ENCODE measurements at places on chromosomes 1 and 21. TPM values are rescaled to one million over a fixed set of nuclear protein-coding genes. Genes with fewer than 3 reads are reported as not detected.

DNA sequence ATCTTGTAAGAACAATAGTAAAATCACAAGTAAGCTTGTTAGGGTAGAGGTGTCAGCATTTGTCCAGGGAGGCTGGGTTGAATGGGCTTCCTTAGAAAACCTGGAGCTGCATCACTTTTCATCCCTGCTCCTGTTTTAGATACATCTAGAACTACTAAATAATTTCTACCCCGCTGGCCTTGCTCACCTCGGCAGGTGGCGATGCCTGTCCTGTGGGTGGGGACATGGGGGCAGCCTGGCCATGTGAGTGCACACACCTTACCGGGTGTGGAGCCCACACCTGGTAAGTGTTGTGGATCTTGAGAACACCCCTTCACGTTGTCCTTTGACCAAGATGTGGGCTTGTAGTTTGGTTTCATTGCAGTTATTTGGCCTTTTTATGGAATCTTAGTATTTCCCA, 29.7 kb downstream of the URB2 start:
- no peak for DNase-seq

DNA sequence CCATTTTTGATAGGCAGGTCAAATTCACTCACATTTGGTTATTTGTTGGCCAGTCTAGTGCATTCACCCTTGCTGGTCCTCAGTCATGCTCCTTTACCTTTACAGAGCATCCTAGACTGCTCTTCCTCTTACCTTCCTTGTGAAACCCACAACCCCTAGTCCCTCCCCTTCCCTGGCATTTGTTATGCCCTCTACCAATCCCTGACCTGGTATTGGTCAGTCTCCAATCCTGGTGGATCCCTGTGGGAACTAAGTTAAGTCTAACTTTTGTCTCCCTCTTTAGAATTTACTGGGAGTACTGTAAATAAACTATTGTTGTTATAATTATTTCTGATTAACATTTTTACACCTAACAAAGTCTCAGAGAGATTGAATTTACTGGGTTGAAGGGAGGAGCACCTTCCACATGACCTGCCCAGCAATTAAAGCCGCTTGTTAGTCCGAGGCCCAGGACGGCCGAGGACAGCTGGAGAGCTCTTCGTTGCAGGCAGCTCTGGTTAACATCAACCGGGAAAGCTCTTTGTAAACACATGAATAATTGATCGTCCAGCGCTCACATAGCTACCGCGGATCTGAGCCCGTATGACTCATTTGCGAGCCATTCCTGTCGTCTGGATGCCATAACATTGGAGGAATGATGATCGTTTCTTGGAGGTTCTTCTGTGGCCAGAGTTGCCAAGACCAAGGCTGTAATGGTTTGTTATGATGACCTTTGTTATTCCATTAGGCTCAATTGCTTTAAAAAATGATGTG, 31.9 kb downstream of the MTARC1 start:
- no peak for DNase-seq

- peak; percentile 77 for DNase-seq
Observed at GRCh38 chr1:67831850-67832513, 1.3 kb downstream of the GNG12 start.

DNA sequence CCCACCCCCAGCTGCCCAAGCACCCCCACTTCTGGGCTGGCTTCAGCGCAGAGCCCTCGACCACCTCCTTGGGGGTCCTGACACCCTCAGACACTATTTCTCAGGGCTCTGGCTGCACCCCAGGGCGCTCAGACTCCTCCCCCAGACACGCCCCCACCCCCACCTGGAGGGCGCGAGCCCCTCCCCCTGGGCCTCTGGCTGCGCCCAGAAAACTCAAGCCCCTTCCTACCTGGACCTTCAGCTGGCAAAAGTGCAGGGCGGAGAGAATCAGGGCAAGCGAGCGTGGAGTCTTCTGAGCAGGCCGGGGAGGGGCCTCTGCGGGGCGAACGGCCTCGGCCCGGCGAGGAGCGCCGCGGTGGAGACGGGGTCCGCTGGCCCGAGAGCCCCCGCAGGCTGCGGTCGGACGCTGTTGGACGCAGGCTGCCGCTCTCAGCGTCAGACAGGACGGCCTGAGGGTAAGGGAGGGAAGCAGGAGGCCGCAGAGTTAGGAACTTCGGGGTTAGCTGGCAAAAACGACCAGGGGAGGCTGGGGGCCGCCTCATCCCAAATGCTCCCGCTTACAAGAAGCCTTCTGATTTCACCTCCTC, 17.4 kb upstream of the NBPF1 start:
- DNase-seq: no peak

GRCh38 chr1:39585933-39586332, 9.3 kb upstream of the PABPC4 start:
- no peak for DNase-seq

- no peak for DNase-seq
Observed at GRCh38 chr1:1782399-1783221, 4.3 kb upstream of the NADK start.

DNA sequence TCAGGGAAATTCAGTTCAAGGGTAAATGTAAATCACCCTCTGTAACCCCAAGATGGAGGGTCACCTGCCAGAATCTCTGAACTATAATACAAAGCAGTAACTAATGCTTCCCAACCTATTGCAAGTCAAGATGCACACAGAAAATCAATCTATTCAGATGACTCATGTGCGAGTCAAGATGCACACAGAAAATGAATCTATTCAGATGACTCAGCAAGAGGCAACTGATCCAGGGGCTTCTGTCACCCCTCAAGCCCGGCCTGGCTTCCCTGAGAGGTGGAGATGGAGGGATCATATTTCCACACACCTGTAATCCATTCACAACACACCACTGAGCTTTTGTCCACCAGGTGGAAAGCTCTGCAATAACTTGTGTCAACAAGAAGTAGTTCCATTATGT, 17.4 kb upstream of the HIVEP3 start:
- no peak for DNase-seq

DNA sequence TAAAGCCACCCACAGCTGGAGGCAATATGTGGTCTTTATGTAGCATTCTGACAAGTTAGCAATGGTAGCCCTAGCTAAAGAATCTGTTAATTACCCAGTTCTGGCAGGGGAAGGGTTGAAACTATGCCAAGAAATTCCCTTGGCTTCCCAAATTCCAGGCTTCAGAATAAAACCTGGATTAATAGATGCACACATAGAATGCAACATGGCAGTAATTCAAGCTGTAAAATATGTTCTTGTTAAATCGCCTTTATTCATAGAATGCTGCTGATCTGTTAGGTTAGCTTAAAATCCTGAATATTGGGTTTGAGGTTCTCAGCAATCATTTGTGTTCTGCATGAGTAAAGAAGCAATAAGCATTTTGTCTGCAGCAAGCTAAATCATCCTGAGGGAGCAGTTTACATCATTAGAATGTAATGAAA, 80.1 kb downstream of the ZNF326 start:
- peak; percentile 72 for DNase-seq

DNA sequence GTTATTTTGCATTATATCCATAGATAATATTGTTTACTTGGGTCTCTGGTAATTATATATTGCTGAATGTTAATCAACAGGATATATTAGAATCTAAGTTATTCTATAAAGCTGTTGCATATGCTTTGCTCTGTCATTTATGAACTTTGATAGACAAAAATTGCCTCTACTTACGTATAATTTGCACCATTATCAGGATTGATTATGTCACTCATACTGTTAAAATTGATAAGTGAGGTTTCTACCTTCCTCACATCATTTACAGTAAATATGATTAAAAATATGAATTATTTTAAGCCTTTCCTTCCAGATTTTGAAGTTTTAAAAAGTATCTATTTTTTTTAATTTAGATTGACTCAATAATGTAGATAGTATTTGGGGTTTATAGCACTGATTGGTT, 1540.4 kb upstream of the PRMT6 start:
- no peak for DNase-seq

ADORA3 gene
- 4.2 TPM for polyA plus RNA-seq

CHODL gene
- 0.64 TPM for polyA plus RNA-seq

ANGPTL3 gene
- not detected for polyA plus RNA-seq

DMRTB1 gene
- polyA plus RNA-seq: not detected

ACOT11 gene
- 3.2 TPM for polyA plus RNA-seq

SIM2 gene
- 0.34 TPM for polyA plus RNA-seq

SLC30A10 gene
- 0.97 TPM for polyA plus RNA-seq

CFAP107 gene
- not detected for polyA plus RNA-seq

THEM5 gene
- polyA plus RNA-seq: not detected
